ENCODE measurements at places on chromosomes 2 and 18.
A peak's percentile ranks its signal among the peaks of the same experiment; 100 is the strongest.

DNA sequence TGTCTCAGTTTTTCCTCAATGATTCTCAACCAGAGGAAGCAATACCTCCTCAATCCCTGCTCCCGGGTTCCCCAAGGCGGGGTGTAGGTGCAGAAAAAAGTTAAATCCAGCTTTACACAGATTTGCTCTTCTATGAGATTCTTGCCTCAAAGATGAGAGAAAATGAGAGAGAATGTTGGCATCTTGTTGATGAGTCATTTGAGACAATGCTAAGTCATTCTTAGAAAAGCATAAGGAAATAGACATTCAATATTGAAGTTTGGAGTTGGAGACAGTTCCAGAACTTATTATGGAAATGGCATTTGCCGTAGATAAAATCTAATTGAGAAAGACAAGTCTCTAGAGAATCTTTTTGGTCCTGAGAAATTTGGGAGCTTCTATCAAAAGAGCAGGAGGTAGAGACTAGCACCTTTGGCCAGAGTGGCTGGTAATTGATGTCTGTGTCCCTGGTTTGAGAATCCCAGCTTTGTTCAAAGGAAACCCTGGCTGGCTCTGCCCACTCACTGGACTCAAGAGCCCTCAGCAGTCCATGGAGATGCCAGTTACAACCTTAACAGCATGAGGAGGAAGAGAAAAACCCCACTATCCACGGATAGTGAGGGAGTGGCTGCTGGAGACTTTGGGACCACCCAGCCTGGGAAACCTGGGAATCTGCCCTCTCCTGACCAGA lies 181.2 kb downstream of the FAM124B start:
- DNase-seq = no peak

DNA sequence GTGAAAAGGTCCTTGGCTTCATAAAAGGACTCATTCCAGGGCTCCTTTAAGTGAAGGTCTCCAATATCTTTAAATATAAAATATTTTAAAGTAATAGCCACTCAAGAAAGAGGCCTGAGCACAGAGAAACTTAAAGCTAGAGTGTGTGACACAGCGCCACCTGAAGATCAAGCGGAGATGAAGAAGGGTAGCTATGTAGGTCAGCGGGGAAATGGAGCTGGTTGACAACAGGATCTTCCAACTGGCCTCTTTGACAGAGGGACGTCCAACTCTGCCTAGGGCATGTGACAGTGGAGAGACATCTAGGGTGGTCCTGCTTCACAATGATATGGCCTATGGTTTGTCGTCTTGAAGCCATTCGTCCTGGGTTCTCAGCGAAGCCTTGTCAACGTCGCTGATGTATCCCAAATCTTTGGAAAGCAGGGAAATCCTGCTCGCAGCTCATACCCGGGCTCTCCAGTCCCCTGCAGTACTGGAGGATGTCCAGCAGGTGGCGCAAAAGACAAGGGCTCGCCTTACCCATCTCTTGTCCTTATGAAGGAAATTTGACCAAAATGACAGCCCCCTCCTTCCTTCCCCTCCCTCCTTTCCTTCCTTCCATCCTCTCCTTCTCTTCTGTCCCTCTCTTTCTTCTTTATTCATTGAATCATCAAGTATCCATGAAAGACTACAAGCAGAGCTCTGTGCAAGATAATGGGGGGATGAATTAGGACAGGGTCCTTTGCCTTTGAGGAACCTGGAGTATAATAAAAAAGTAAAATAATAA lies 59.6 kb downstream of the LONRF2 start:
- DNase-seq = peak; percentile 9

DNA sequence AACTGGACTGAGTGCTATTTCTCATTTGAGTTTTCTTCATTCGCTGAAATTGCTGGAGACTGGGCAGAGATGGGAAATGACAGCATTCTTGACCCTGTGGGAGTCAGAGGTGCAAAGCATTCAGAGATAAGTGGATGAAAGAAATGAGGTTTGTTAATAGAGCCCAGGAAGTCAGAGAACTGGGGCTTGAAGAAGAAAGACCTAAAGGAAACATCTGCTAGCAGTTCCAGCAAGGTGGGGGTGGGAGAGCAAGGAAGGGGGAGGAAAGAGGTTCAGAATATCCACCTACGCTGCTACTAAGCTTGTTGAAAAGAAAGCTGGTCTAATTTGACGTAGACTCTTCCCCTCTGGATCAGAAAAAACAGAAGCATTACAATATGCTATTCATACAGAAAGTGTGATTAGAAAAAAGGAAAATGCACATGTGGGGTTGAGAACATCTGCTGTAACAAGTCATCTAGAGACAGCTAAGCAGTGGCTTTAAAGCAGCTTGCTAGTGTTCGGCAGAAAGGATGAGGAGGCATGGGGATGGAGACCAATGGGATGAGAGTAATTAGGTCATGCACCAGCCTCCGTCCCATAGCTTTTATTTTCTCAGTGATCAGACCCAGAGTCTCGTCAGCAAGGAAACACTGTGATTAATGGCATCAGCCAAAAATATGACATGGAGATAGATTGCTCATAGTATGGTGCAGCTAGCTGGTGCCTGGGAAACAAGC lies 29.7 kb downstream of the NAB1 start:
- no peak for DNase-seq

- DNase-seq = no peak
Observed at GRCh38 chr2:127410871-127411652, 7.2 kb upstream of the PROC start.

Measured in activated CD4-positive, CD25-positive, alpha-beta regulatory T cell (primary cell).